Mesenchymal stem cell (in vitro differentiated cells and primary cell): ENCODE measurements at places on chromosomes 2 and 18.
A peak's percentile ranks its signal among the peaks of the same experiment; 100 is the strongest.

- DNase-seq = no peak
Measured at GRCh38 chr2:2890901-2891300, 486.7 kb downstream of the EIPR1 start.

GRCh38 chr2:55985406-55985805, 61.8 kb upstream of the EFEMP1 start:
- DNase-seq = no peak

DNA sequence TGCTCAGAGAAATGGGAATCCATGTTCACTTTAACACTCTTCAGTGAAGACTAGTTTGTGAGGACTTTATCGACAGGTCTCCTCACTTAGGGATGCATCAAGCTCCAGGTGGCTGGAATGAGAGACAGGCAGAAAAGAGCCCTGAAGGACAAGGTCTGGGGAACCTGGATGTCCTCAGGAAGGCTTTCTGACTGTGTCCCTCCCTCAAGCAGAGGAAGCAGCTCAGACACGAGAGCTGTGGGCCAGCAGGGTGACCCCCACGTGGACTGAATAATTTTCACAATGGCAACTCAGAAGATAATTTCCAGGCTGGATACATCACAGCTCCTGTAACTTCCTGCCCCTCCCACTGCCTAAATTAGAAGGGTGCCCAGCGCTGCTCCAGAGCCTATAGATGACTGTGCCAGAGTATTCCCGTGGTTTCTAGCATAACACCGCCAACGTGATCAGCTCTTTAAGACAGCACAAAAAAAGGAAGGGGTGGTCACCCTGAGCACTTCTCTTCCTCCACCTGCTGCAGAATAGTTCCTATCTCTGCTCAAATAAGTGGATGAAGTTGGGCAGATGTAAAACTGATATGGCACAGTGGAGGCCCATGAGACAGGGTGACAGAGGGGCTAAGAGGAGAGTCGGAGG, 25.7 kb upstream of the NCK2 start:
- DNase-seq = no peak

DNA sequence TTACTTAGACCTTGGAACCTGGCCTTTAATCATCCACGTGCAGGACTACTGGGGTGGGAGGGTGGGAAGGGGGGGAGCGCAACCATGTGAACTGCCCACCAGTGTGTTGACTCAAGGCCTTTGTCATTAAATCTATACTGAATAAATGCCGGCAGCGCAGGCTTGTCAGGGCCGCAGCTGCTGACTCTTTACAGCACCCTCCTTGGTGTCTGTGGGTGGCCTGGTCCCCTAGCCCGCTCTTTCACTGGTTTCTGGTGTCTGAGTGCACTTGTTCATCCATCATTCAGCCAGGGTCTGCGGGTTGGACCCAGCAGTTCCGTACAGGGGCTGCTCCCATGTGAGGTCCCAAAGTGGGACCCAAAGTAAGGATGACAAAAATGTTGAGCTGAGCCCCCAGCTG, 11.5 kb downstream of the MAP3K2 start:
- DNase-seq = no peak

DNA sequence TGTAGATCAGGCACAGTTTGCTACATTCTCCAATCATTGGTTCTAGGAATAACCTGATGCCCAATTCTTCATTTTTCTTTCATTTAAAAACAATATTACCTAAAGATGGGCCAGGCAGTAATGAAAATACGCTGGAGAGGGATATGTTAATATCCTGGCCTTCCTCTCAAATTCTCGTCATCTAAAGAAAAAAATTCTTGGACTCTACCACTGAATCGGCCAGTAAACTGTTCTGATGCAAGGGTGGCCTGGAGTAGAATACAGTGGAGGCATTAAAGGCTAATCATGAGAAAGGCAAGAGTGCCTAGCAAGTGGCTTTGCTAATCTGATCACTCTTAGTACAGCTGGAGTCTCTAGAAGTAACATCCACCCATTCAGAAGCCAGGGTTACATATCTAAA, 157.7 kb downstream of the ANTXR1 start:
- no peak for DNase-seq

DNA sequence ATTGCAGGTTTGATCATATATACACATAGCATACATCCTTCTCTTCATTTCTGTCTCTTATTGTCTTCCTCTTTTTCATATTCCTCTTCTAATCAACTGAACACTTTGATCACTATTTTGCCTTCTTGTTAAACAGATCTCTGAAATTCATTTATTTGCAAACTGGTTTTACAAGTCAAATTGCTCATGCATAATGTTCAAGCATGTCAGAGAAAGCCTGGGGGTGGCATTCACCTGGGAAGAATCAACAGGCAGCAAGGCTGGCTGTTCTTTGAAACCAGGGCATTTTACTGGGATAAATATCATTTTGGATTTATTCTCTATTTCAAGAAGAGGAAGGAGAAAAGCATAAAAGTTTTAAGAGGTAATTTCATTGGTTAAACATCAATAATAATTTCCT, 66.9 kb upstream of the LRATD1 start:
- no peak for DNase-seq

DNA sequence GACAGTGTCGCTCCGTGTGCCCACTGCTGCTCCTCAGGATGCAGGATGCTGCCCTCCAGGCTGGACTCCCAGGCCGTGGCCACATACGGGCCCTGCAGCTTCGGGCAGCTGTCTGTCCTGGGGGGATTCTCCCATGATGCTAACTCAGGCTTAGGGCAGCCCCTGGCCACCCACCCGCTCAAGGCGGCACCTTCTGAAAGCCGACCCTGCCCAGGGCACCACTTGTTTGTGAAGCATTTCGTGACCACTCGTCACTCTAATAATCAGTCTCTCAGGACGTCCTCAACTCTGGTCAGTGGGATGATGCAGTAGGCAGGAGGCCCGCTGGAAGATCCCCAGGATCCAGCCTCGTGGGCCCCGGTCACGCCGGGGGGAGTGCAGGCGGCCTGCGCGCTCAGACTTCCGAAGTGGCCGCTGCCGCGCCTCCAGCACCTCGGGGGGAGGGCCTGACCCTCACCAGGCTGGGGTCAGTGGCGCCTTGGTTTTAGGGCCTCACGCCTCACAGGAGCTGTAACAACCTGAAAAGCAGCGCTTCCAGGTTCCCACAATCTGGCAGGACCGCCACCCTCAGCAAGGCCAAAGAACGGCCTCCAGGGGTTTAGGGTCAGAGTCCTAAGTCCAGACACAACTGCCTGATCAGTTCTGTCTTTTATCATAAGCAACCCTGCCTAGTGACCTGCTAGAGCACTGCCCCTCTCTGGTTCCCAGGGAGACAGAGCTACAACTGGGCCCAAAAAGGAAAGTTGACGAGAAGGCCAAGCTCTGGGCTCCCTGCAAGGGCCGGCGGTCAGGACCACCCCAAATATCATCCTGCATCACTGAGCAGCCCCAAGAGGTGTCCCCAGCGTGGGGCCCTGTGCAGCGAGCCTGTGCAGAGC, 53.0 kb downstream of the EIPR1 start:
- DNase-seq = no peak

GRCh38 chr2:211077216-211077767, 520.9 kb downstream of the CPS1 start:
- no peak for DNase-seq

DNA sequence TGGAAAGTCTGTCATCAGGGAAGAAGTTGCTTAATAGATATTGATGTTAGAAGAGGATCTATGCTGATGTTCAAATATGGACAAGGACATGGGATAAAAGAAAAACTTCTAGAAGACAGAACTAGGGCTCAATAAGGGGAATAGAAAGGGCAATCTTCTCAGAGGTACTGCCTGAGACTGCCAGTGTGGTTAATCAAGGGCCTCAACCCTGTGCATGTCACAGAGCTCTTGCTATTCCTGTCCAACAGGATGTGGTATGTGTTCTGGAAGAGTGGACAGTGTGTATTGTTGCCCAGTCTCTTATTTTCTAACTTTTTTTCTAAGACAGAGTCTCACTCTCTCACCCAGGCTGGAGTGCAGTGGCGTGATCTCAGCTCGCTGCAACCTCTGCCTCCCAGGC, 27.8 kb upstream of the RNF125 start:
- DNase-seq = no peak

- DNase-seq = peak; percentile 60
Measured at GRCh38 chr2:169452080-169452479, 27.2 kb upstream of the BBS5 start.

- no peak for DNase-seq
Measured at GRCh38 chr2:62040926-62041325, 135.5 kb downstream of the COMMD1 start.

DNA sequence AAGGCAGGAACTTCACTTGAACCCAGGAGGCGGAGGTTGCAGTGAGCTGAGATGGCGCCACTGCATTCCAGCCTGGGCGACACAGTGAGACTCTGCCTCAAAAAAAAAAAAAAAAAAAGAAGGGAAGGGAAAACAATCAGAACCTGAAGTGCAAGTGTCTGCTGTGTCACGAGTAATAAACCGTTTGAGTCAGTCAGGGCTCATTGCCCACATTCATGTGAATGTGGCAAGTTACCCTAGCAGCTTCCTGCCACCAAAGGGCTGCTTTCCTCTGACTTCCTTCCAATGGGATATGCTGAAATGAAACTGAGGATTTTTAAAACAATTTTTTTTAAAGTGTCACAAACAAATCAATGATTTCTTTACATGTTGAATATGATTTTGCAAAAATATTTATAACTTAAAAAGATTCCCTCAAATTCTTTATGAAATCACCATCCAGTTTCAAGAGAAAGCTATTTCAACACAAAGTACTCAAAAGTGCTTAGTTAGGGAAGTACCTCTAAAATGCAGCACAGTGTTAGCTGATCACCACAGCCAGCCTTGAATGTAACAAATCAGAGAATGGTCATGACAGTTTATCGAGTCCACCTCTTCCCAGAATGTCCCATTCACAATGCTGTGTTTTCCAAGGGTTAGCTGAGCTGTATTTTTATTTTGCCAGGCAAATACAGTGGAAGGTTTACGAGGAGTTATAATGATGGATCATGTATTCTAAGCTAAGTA, 36.4 kb downstream of the WDSUB1 start:
- peak; percentile 72 for DNase-seq

- peak; percentile 64 for DNase-seq
Measured at GRCh38 chr2:130374587-130375290, 18.9 kb downstream of the PTPN18 start.

GRCh38 chr2:86219896-86220295, 20.6 kb downstream of the MRPL35 start:
- DNase-seq = no peak

GRCh38 chr18:78072375-78072774, 822.7 kb downstream of the GALR1 start:
- no peak for DNase-seq

- DNase-seq = no peak
Measured at GRCh38 chr18:55968550-55968949, 380.6 kb upstream of the TCF4 start.

GRCh38 chr2:207683879-207684627, 27.4 kb upstream of the CCNYL1 start:
- DNase-seq = peak; percentile 81

DNA sequence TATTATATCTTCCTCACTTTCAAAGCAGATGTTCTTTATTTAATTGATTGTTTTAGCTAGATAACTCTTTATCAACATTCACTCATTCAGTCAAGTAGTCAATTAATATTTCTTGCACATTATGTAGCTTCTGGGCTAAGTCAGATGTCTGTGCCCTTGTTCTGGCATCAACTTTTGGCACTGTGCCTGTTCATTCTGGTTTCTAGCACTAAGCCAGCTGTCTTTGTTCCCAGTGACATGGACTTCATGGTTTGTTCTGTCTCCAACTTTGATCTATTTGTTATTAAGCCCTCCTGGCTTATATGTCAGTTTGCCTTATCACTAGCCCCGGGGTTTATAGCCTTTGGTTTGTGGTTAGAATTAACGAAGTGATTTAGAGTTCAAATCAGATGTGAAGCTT, 247.9 kb upstream of the SYT4 start:
- no peak for DNase-seq

DNA sequence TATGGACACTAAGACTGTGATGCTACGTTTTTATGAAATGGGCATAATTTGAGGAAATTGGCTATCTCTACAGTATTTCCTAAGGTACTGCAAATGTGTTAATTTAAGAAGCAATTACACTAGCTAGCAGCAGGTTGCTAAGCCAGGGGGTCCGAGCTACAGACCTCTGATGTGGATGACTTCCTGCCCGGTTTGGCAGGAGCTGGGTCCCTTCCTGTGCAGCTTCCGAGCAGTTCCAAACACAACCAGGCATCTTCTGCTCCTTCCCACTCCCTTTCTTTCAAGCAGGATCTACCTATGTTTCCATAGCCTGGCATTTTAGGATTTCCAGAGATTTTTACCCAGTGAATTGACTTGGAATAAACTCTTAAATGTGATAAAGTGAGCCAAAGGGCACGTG, 55.7 kb downstream of the SCN2A start:
- DNase-seq = no peak

GRCh38 chr2:20637147-20637546, 13.8 kb downstream of the HS1BP3 start:
- no peak for DNase-seq

DNA sequence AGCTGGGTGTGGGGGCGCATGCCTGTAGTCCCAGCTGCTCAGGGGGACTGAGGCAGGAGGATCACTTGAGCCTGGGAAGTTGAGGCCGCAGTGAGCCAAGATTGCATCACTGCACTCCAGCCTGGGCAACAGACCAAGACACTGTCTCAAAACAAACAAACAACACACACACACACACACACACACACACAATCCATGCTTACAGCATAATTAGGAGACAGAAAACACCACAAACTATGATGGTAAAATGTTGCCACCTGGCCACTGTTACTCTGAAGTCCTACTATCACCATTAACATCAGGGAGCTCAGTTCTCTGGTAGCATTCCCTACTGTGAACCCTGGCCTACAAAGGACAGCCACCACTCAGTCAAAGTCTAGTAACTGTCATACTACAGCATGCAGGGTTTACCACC, 18.3 kb downstream of the DNPEP start:
- peak; percentile 81 for DNase-seq

DNA sequence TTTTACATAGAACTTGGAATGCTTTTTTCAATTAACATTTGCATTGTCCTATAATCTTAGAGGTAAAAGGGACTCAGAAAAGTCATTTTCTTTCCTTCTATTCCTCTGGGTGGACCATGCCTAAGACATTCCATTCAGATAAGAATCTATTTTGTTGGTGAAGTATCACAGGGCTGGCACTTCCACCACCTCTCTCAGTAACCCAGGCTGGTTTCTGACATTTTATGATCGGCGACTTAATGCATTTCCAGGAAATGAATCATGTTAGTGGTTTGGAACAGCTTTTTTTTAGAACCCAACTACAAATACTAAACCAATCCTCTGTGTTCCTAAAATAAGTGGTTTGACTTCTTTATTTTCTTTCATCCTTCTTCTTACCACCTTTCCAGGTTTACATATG, 27.0 kb downstream of the GAD1 start:
- peak; percentile 28 for DNase-seq

- DNase-seq = no peak
Measured at GRCh38 chr2:239577935-239578334, 177.1 kb upstream of the HDAC4 start.

GRCh38 chr18:70454704-70455322, 166.0 kb downstream of the SOCS6 start:
- DNase-seq = peak; percentile 69

DNA sequence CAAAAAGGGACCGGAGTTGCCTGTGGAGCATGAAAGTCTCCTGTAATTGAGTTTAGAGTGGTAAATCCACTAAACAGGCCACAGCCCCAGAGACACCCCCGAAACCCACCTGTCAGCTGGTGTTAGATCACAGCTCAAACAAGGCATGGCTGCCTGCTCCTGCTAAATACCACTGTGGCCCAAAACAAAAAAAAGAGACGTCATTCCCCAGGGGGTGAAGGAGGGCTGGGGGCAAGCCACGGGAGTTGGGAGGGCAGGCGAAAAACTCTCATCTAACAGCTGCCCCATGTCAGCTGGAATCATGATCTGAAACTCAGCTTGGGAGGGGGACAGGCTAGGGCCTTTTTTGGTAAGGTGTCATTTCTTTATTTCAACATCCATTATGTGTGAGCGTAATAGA, 42.5 kb upstream of the LRPPRC start:
- DNase-seq = no peak
